ENCODE measurements at places on chromosomes 2 and 18.

GRCh38 chr2:145760781-145761649 is 1241.1 kb upstream of the ZEB2 start:
- DNase-seq, result no peak

- DNase-seq, result no peak
Measured at GRCh38 chr18:66473882-66474281, 130.0 kb downstream of the CDH19 start.

DNA sequence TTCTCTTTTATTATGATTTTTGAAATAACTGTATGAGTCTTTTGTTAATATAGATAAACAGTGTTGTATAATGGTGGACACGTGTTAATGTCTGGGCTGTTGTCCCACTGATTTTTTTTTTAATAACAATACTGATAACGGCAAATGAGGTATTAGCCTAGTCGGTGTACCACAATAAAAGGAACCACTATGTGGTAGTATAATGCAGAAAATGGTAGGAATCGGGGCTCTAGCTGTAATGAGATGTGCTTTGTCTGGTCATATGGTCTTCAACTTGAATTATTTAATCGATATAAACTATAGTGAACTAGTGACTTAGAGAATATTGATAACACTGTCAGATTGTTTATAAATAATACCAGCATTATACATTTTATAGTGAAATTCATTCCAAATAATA is 517.9 kb upstream of the SPHKAP start:
- no peak for DNase-seq

GRCh38 chr2:8581234-8581561 is 100.7 kb upstream of the ID2 start:
- no peak for DNase-seq

DNA sequence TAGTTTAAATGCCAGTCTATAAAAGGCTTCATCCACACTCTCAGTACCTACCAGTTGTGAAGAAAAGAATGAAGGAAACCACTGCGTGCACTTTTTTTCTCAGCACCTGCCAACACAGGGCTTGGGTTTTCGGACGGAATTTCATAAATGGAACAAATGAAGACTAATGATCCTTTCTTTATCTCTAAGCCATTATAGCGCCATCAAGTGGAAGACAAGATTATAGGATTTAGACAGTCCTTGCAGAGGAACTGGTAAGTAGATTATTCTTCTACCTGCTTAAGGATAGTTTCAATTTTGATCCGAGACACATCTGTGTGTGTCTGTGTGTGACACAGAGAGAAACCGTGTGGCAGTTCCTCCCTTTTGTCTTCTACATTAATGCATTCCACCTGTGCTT is 245.6 kb downstream of the NRXN1 start:
- DNase-seq, result peak; percentile 11

DNA sequence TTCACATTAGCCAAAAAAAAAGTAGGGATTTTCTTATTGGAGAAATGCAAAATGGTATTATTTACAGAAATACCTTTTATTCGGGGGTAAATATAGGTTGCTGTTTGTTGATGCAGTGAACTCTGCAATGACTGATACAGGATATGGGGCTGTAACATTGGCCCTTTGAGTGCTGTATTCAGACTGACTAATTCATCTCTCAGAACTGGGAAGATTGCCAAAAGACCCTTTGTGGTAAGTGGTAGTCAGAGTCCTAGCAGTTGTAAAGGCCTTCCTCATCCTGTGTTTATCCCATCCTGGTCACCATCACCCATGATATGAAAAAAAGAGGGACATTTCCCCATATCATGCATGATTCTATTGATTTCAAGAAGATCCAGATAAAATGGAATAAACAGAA is 14.0 kb upstream of the DCC start:
- no peak for DNase-seq

DNA sequence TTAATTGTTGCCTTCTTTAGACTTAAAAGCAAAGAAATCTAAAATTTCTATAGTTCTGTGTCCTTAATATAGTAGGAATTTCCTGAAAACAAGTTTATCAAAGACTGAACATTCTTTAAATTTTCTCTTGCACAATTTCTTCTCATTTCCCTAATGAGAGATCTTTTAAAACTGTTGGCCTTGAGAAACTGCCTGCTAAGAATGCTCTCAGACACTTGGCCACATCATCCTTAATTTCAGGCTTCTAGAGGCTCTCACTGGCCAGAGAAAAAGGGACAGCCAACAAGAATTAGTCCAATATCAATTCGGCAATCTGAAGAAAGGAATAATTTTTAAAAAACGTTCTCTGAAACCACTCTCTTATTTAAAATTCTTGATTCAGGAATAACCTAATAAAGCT is 167.0 kb upstream of the CREB1 start:
- DNase-seq, result no peak

- DNase-seq, result no peak
Measured at GRCh38 chr2:132984731-132985130, 314.7 kb upstream of the LYPD1 start.

- DNase-seq, result no peak
Measured at GRCh38 chr2:11156396-11157075, 1.3 kb downstream of the SLC66A3 start.

DNA sequence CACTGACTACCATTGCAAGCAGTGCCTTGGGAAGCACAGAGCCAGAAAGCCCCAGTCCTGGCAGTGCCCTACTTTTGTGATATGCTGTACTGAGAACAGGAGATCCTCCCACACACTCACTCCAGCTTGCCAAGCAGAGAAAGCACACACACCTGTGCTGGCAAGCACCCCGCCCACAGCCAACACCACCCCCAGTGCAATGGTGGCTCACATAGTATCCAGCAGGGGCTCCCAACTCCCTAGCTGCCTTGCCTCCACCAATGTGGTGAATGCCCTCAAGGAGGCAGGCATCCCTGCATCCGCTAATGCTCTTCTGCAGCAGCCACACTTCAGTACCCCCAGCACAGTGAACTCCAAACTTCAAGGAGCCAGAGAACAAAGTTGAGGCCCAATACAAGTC is 1655.8 kb downstream of the SUCLG1 start:
- DNase-seq, result no peak

- DNase-seq, result peak; percentile 60
Measured at GRCh38 chr2:39119732-39120520, 925 bp downstream of the SOS1 start.

DNA sequence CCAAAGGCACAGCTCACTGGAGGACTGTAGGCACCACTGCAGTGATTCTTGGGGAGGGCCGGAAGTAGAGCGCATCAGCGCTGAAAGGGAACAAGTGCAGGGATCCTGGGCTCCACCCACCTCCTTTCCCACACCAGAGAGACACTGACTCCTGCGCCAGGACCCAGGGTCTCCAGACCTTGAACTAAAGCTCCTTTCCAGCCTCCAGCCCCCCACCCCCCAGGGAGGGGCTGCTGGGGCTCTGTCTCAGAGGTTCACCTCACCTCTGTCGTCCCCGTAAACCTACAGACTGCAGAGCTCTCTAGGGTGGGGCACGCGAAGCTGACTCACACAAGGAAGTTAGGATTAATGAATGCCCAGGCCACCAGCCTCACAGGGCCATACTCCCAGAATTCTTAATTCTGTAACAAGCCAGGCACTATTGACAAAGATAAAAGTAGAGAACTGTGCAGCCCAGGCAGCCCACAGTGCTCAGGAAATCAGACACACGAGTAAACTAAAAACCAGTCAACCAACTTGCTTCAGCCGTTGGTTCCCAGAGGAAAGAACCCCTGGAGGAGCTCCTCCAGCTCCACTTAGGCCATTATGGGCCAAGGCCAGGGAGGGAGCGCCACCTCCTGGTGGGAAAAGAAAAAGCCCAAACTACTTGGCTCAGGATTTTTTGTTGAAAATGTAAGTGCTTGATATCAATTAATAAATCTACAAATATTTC is 45.1 kb upstream of the ACAA2 start:
- peak; percentile 64 for DNase-seq

- no peak for DNase-seq
Measured at GRCh38 chr2:241937297-241937696, 67.8 kb downstream of the RTP5 start.

DNA sequence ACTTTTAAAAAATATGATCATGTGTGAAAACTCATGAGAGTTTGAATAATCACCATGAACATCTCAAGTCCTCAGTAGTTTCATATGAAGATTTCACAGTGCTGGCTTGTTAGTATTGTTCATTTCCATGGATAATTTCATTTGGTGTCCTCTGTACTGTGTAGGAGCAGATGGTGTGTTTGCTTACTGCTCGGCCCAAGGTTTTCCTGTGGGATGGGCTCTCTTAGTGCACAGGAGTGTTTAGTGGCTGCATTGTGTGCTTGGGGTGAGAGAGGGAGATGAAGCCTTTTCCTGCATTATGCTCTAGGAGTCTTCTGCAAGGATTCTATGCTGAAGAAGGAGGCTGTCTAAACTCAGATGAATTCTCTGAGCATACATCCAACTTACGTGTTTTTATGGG is 270.6 kb downstream of the SOCS6 start:
- no peak for DNase-seq

DNA sequence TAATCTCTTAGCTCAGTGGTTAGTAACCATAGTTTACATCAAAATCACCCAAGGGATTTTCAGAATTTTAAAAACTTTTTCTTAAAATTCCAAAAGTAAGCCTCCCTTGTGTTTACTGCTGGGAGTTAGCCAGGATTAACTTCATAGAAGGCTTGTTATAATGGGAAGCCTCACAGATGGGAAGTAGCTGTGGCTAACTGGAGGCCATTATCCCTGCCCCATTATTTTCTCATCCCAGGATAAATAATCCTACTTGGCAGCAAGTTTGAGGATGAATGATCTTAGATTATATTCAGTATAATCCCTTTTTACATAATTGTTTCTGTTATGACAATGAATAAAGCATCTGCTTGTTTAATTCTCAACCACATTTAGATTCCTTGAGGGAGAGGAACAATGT is 25.5 kb downstream of the PLEK start:
- no peak for DNase-seq

DNA sequence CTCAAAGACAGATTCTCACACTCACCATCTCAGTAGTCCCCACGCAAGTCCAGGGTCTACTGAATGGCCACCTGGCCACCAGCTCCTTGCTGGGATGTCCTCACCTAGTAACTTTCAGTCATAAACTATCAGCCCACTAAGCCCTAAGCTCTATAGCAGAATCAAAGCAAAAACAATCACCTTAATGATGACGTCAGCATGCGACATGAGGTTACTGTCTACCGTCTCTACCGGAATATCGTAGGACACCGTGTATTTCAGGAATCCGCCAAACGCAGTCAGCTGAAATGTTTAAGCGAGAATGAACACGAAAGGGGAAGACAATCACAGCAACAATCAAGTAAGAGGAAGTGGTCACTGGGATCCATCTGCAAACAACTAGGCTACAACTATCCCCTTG is 81.8 kb downstream of the LAMA1 start:
- DNase-seq, result no peak

DNA sequence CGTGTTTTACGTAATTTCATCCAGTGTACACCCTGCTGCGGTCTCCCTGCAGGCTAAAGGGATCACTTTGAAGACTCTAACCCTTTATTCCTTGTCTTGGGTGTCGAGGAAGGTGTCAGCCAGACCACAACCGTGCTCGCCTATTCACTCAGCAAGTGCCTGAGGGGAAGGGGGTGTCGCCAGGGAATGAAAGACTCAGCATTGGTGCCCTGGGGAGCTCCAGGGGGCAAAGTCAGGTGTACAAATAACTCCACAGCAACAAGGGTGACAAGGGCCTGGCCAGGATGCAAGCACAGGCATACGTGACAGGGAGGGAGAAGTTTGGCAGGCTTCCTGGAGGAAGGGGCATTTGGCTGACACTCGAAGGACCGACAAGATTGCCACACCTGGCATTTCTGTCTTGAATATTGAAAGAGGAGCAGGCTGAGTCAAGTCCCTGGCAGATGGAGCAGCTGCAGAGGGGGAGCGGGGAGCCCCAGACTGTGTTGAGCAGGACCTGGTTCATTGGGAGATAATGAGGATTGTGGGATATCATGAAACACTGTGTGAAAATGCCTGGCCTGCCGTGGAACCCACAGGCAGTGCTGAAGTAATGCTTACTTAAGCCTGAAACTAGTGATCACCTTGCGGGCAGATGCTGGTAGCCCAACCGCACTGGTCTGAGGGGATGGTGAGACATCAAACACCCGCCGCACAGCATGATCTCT is 93.9 kb downstream of the RHOB start:
- no peak for DNase-seq

DNA sequence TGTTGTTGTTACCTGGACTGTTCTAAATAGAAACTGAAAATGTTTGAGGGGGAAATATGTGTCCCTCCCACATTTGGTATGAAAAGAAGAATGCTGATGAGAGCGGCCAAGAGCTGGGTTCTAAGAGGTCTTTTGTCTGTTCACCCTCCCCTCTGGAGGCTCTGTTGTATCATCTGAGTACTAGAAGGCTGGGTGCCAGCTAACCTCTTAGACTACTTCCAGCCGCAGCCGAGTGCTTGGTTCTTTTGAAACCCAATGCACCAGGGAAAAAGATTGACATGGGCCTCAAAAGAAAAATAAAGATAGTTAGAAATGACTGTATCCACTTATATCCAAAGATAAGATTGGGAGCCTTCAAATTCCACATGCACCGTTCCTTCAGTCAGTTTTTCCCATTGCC is 255.9 kb downstream of the TXNL1 start:
- DNase-seq, result no peak
